ENCODE measurements at places on chromosomes 2 and 18. TPM values are rescaled to one million over a fixed set of nuclear protein-coding genes. Genes with fewer than 3 reads are reported as not detected.

Gene CMPK2
- 22.9 TPM for total RNA-seq

- no peak for DNase-seq
Observed at GRCh38 chr2:18763338-18763737, 174.0 kb upstream of the NT5C1B start.

DNA sequence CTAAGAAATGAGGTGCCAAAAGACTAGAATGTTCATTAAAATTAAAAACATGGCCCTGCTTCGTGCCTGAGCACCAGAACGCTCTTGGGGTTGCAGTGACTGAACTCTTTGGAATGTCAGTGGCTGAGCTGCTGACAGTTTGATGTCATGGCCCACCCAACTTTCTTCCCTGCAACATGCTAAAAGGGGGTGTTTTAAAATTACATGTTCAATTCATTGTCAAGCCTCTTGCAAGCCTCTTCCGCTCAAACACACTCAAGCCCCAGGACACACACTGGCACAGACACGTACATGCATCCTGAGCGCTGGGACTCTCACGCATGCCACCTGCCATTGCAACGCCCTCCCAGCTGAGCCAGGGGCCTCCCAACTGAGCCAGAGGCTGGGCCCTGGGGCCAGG, 12.6 kb downstream of the RUFY4 start:
- DNase-seq, result no peak

Gene FBXO41
- total RNA-seq, result 3.2 TPM
